ENCODE measurements at places on chromosomes 12 and 14.

DNA sequence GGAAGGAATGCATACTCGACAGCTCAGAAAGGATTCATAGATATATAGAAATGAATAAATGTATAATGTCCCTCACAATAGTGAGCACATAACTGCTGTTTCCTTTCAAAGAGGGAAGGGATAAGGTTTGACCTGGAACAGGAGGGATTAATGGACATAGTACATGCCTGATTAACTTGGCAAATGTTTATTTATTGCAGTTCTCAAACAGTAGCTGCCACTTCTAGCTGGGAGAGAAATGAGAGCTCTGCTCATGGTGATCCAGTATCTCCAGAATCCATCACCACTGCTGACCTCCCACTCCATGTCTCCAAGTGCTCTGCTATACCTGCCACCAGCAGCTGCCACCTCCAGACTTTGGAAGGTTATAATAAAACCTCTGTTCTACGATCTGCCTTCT, 108.1 kb downstream of the LRIG3 start:
- no peak for DNase-seq

GRCh38 chr12:97647142-97647541, 184.5 kb downstream of the RMST start:
- no peak for DNase-seq

- DNase-seq, result no peak
Observed at GRCh38 chr12:59570145-59570544, 25.7 kb upstream of the SLC16A7 start.

DNA sequence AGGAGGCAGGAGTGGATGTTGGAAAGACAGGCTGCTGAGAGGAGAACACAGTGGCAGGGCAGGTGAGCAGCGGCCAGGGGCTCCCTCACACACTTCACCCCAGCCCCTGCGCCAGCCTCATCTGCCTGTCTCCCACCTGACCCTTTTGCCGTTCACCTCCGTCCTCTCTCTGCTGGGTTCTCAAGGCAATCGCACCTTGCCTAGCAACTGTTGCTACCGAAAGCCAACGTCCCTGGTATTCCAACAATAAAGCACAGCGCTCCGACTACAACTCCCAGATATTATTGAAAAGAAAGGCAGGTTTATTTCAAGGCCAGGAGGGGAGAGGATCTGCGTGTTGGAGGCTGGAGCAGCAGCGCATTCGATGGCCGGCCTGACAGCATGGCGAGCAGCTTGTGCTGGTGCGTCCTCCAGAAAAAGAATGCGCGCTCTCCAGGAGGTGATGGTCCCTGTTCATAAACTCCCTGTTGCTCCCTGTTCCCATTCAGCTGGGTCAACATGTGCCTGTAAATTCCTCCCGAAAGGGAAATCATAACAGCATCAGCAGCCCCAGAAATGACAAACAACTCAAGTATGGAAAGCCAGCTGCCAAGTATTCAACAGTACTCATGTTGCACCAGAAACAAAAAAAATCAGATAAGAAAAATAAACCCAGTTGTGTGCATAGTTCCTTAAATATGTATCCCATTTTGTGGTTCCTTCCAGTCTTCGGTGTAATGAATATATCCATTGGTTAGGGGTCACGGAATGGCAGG, 153.0 kb upstream of the DIO3 start:
- DNase-seq, result no peak

DNA sequence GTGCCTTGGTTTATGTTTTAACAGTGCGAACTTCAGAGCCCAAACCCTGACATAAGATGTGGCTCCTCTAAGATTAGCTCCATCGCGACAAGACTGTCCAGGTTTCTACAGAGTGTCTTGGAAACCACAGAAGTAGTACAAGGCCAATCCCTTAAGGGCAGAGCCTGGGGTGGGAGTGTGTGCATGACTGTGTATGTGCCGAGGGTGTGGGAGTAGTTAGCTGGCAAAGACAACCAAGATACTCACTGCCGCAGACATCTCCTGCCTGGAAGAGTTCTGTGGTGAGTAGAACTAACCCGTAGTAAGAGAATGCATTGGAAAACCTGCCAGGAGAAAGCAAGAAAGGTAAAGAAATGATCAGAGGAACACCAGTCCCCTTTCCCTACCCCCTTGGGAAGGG, 54.1 kb downstream of the DAO start:
- DNase-seq, result no peak

DNA sequence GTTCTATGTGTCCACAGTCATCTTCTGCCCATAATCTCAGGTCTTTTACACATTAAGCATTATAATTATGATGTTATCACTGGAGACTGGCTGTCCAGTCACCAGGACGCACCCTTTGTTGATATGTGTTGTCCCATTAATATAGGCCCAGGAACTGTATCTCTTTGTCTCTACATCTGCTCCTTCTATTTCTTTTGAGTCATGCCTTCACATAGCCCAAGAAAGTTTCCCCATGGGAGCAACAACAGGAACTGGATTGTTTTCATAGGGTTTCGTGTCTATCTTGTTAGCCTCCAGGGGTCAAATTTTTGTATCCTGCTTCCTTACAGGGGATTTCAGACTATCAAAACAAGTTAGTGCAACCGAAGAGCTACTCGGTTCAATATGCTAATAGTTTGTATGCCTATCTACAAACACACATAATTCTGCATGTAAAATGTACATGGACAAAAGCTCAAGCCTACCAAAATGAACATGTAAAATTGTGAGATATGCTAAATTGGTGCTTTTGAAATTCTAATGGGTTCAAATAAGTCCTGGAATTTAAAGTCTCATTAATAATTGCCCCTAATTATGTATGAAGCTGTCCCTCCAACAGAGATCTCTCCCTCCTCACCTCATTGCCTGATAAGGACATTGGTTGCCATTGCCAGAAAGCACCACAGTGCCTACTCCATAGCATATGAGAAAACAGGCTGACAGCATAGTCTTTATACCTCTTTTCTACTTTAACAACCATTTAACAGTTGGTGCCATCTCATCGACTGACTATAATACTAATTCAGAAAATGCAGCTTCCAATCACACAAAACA, 99.8 kb upstream of the DIO2 start:
- DNase-seq, result no peak

- no peak for DNase-seq
Observed at GRCh38 chr14:85175556-85175955, 354.4 kb upstream of the FLRT2 start.

DNA sequence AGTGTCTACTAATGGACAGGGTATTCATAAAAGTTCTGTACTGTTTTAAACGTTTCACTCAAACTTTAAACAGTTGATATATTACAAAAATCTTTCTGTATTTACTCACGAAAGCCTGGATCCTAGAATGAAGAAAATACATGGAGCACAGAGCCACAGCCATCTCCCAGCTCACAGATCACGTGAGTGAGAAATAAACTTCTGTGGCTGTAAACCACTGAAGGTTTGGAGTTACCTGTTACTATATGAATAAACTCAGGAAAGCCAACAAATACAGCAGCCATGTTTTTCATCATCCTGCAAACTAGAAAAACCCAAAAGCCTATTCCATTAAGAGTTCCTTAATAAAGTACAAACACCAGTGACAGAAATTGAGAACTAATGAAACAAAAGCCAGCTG, 867 bp upstream of the TDG start:
- no peak for DNase-seq

GRCh38 chr12:125852116-125852515, 786.9 kb downstream of the AACS start:
- no peak for DNase-seq

GRCh38 chr14:30362369-30363218, 196.4 kb upstream of the G2E3 start:
- DNase-seq, result no peak

GRCh38 chr14:33737446-33737845, 213.4 kb downstream of the EGLN3 start:
- DNase-seq, result no peak

GRCh38 chr12:2462087-2462486, 332.7 kb upstream of the FKBP4 start:
- DNase-seq, result no peak

GRCh38 chr14:44204061-44204835, 302.8 kb downstream of the FSCB start:
- DNase-seq, result no peak

GRCh38 chr12:77062846-77063461, 2.4 kb downstream of the E2F7 start:
- no peak for DNase-seq

- DNase-seq, result no peak
Observed at GRCh38 chr12:65518771-65519170, 240.3 kb downstream of the MSRB3 start.

GRCh38 chr14:25116607-25117006, 66.7 kb upstream of the STXBP6 start:
- no peak for DNase-seq

DNA sequence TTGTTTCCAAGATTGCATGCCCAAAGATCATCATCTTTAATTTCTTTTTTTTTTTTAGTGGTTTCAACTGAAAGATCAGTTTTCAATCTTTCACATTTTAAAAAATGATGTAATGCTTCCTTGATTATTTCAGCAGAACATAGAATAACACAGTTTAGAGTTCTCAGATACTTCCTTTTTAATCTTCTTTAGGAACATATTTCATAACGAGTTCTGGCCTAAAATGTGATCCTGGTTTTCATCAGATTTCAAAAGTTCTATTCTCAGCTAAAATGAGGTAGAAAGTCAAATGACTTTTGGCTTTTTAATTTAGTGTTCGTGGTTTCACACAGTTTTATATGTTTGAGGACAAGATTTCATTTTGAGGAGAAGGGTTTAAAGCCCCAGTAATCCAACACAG, 40.0 kb upstream of the NR1H4 start:
- no peak for DNase-seq

DNA sequence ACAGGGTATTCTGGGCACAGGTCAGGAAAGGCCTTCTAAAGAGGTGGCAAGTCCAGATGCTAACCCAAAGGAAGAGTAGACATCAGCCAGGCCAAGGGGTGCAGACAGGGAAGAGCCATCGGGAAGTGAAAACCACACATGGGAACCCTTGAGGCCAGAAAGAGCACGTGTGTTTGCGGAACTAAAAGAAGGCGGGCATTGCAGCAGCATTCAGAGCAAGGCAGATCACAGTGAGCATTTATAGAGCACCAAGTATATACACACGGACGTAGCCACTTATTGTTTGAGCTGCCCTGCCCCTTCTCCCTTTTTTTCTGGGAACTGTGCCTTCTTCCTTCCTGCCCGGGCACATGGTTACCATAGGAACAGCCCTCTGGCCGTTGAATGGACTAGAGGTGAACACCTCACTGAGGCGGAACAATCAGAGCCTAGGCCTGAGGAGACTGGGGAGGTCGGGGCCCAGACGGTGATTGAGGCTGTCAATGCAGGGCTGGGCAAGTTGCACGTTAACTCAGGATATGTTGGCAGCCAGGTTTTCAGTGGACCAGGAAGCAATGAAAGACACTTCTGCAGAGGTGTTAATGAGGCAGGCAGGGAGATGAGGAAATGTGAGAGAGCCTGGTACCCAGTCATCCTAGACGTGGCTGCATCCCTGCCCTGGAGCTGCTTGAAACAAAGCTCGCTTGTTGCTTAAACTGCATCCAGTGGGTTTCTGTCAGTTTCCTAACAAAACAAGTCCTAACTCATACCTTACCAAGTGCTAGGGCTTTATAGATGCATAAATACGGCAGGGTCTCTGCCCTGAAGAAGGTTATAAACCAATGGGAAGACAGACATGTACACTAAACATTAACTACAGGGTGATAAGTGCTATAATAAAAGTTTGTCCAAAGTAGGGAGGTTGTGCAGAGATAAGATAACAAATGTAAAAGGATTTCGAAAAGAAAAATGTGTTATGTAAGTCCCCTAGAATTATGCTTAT, 34.2 kb downstream of the MOAP1 start:
- no peak for DNase-seq

DNA sequence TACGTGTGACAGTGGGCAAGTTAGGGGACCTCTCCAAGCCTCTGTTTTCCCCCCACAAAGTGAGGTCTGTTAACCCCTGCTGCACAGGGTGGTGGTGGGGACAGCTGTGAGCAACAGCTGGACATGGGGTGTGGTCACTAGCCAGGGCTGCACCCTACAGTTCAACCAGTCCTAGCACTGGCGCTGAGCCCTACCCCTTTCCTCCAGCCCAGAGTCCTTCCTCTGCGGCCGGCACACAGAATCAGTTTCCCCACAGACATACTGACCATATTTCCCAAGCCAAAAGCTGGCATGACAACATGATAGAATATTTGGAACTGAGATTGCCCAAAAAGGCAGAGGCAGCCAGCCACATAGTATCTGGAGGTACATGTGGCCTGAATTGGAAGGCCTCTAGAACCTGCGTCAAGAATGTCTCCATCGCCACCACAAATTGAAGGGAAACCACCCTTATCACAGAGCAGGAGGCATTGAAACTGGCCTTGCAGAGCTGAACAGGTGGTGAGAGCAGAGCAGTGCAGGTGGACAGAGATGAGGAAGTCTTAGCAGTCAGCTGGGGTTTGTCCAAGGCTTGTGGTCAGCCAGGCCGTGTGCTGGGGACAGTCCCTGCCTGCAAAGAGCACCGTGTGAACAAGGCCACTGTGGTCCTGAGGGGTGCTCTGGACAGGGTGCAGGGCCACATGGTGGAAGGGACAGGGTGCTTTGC, 21.2 kb downstream of the DEGS2 start:
- DNase-seq, result no peak

DNA sequence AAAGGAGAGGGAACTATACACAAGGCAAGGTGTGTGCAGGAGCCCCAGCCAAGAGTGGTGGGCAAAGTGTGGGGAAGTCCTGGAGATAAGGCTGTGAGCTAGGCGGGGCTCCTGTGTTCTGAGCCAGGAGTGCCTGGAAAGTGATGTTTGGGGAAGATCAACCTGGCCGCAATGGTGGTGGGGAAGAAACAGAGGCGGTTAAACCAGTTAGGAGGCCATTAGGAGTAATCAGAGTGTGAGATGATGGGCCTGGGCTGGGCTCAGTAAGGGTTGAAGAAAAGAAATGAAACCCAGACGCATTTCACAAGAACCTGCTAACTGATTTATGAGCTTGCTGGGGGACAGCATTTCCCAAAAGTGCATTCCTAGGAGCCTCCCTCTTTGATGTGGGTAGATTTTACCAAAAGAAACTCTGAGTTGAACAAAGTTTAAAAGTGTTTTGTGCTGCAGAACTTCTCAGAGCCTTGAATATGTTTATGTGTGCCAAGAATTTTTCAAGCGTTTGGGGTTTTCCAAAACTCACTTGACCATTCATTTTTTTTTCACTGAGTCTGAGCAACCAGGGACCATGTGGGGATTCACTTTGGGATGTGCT, 34.2 kb upstream of the LRP1-AS start:
- no peak for DNase-seq

DNA sequence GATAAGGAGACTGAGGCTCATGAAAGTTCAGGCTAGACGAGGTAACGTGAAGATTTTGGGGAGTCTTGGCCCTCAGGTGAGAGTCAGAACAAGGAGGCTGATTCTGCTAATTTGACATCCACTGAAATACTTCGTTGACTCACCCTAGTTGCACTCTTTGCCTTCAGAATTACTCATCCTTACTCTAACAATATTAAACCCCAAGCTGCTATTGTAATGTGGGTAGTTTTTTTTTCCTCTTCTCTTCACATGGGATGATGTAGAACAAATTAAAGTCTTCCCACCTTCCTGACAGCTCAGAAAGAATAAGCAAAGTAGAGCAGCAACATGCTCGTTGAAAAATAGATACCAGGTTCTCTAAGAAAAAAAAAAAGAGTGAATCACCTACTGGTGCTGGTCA, 22.0 kb upstream of the SRRM4 start:
- no peak for DNase-seq

- DNase-seq, result no peak
Observed at GRCh38 chr14:83816761-83817160, 1713.2 kb upstream of the FLRT2 start.
